Kidney epithelial cell (primary cell): ENCODE measurements at places on chromosomes 6 and 20. TPM values are rescaled to one million over a fixed set of nuclear protein-coding genes. Genes with fewer than 3 reads are reported as not detected.

GRCh38 chr20:40949346-40949745, 79.3 kb upstream of the TOP1 start:
- no peak for DNase-seq

DNA sequence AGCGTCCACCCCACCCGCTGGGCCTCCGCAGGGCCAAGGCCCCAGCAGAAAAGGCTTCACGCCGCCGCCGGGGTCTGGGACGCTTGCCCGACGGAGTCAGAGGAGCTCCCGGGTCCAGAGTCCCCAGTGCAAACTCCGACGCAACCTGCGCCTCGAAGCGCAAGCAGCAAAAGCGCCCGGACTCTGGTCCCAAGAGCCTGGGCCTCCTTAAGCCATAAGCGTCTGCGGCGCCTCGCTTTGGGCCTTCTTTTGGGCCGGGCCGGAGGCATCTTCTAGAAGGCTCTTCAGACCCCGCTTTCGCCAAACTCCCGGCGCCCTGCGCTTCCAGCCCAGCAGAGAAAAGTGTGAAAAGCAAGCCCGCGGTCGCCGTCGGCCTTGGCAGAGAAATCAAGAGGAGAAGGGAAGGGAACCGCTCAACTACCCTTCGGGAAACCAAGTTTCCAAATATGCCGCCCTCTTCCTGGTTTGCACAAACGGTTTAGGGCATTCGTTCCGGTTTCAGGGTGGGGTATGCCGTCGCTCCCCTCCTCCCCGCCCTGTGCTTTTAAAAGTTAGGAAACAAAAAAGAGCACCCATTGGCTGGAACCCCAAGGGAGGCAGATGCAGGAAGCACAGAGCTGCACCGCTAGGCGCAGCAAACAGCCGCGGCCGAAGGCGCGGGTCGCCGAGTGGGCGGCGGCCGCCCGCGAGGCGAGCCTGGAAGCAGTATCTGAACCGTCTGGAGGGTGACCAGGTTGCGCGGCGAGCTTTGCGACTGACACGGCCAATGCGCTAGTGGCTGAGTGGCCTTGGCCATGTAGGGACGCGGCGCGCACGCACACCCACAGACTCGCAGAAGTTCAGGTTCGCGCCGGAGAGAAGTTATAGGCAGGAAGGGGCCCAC, 1.2 kb downstream of the TBX18 start:
- no peak for DNase-seq

- DNase-seq = no peak
Observed at GRCh38 chr6:70954750-70955149, 2.1 kb downstream of the B3GAT2 start.

GRCh38 chr6:40164345-40164755, 230.1 kb upstream of the MOCS1 start:
- no peak for DNase-seq

DNA sequence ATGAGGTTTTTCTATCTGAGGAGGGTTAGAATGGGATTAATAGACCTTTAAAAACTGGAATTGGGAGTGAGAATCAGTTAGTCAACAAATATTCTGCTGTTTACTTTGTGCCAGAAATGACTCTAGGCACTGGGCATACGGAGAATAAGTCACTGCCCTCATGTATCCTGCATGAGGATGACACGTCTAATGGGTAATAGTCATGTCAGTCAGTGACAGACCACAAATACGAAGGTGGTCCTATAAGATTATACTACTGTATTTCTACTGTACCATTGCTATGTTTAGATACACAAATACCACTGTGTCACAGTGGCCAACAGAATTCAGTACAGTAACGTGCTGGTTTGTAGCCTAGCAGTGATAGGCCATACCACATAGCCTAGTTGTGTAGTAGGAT, 30.7 kb downstream of the ZFAND3 start:
- no peak for DNase-seq

GRCh38 chr20:18481596-18481995, 14.4 kb downstream of the POLR3F start:
- DNase-seq = no peak

DNA sequence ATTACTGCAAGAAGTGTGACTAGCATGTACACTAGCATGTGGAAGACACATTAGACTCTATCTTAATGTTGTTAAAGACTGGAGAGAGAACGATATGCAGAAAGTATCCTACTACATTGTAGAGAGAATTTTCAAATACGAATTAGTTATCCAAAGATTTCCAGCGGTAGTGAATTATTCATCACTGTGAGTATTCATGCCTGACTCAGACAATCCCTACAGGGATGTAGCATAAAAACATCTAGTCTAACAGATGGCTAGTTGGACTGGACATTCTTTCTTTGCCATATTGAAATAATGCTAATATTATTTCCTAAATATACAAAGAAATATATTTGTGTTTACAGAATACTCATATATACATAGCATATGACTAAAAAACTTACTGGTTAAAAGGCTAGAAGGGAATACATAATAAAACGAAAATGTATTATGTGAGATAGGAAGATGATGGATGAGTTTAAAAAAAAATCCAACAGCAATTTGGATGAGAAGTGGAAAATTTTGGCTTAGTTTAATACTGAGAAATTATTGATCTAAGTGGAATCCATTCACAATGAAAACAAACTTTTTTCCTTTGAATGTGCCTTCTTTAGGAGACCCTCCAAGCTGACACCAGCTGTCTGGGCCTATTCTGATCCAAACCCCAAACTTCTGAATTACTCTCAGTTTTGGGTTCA, 580.7 kb downstream of the RFPL4B start:
- DNase-seq = no peak

- DNase-seq = no peak
Observed at GRCh38 chr6:33698494-33698893, 13.0 kb downstream of the UQCC2 start.

DNA sequence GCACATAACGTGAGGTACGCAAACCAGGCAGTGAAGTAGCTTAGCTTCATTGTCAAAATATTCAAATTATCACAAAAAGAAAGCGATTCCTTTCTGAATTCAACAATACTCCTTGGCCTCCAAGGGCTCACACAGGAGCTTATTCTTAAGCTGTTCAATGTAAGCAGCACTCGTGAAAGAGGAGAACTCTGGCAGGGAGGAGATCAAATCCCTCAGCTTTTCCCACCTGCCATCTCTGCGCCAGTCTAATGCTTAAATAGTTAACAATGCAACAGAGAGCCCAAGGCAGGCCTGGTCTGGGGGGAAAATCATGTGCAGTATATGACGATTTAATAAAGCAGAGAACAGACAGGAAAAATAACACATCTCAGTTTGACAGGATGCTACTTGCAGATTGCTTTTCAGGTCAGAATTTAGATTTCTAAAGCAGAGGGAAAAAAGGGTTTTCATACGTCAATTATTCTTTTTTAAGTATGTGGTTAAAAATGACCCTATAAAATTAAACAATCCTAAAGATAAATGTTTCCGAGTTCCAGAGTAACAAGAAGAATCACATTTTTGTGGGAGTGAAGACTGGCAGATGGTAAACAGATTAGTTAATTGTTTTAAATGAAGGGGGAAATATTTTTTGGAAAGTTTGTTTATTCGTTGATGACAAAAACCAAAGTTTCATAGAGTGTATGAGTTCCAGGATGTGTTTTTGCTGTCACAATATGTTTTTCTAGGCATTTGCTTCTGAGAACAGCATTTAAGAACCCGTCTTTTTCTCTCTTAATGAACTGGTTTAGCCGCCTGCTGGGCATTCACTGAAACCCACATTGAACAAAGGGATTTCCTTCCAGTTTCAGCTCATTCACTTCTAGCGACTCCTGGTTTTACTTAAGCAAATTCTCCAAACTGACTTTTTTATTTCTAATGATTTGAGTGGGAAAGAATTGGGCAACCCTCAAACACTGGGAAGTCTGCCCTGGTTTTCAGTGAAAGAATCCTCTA, 45.9 kb downstream of the PLAGL1 start:
- no peak for DNase-seq

DNA sequence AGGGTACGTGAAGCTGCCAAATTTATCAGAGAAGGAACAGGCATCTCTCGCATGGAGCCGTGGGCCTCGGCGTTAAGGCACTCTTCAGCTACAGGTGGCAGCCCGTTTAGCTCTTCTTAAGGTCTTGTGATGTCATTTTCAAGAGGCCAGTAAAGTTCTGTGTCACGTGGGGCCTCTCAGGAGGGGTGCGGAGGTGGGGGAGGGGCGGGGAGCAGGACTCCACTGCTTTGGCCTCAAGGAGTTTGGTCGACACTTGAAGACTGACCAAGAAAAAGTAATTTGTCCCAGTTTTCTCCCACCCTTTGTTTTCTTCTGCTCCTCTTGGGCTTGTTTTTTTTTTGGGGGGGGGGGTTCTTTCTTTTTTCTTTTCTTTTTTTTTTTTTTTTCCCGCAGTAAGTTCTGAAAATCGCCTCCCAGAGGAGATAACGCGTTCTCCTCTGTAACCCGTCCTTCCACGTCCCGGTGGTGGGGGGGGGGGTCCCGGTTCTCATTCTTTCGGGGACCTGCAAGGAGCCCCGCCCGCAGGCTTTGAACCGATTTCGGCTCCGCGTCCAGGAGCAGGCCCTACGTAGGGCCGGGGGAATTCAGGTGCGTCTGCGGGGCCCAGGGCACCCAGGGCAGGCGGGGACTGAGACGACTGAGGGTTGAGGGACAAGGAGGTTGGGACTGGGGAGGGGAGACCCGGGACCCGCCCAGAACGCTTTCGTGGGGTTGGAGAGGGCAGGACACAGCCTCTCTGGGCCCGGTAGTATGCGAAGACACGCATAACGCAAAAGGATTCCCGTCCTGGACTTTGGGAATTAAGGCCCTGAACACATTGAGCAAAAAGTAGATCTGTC, 26.0 kb downstream of the GPX6 start:
- peak; percentile 16 for DNase-seq

DNA sequence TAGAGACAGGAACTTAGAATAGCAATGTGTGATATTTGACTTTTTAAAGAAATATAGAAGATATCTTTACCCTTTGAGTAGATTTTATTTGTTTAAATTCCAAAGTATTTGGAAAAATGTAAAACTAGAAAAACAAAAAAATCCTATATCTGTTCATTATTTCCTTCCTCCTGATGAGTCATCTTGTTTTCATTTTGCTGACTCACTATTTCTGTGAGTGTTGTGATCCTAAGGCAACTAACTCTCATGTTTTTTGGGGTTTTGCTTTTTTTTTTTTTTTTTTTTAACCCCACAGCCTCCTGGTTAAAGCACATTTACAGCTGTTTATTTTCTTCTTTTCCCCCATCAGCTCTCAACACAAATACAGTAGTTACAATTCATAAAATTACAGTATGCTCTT, 37.8 kb upstream of the THEMIS start:
- DNase-seq = no peak

DNA sequence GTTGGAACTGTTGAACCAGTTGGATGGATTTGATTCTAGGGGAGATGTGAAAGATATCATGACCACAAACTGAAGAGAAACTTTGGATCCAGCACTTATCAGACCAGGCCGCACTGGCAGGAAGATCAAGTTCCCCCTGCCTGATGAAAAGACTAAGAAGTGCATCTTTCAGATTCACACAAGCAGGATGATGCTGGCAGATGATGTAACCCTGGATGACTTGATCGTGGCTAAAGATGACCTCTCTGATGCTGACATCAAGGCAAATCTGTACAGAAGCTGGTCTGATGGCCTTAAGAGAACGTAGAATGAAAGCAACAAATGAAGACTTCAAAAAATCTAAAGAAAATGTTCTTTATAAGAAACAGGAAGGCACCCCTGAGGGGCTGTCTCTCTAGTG, 72.8 kb upstream of the CDYL start:
- no peak for DNase-seq

- no peak for DNase-seq
Observed at GRCh38 chr6:52133324-52133723, 45.9 kb upstream of the PKHD1 start.

DNA sequence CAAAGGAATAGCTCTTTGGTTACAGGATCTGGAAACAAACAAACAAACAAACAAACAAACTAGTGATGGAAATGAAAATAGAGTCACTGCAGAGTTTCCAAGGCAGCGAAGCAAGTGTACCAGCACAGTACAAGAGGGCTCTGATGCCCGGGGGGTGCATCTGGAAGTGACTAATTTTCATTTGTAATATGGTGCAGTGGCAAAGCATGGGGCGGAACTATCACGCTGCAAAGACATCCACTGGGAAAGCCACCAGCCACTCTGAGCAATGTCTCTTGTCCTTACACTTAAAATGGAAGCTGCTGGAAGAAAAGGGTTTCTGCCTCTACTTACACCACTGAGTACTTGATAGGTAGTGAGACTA, 44.4 kb upstream of the NEDD9 start:
- no peak for DNase-seq

DNA sequence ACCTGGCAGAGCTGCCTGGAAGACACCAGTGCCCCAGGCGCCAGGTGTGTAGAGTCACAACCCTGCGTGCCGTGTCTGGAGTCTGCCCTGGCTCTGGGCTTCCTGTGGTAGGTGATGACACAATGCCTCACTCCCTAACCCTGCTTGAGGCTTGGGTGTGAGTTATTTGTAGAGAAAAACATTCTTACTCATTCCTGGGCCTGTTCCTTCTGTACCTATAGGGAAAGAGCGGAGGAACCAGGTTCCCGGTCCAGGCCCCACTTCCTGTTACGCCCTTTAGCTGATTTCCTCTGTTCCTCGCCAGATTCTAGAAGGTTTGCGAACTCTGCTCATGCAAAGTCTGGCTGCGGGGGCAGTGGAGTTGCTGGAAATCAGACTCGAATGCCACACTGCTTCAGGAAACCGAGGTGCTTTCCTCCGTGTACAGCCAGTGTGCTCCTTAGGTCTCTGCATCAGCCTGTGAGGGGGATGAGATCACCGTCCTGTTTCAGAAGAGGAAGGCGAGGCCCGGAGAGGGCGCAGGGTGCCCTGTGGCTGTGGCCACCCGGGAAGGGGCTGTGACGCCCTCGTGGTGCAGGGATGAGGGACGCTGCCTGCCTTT, 67.1 kb upstream of the DUSP22 start:
- DNase-seq = no peak

- no peak for DNase-seq
Observed at GRCh38 chr6:126195625-126196236, 144.2 kb upstream of the CENPW start.

GRCh38 chr20:62136283-62137091, 6.7 kb downstream of the PSMA7 start:
- DNase-seq = no peak

GRCh38 chr6:116073765-116074440, 13.2 kb upstream of the FRK start:
- DNase-seq = peak; percentile 51

Gene TMEM170B
- total RNA-seq = 2.9 and 3.2 TPM in 2 replicates

Gene FAM209B
- 0.48 TPM in 1 of 2 replicates, not detected in the other for total RNA-seq

Gene MAP1LC3A
- 63.0 and 72.5 TPM in 2 replicates for total RNA-seq

Gene EFCAB8
- not detected in 2 replicates for total RNA-seq

Gene SMLR1
- total RNA-seq = not detected in 2 replicates

Gene DLGAP4
- total RNA-seq = 78.4 and 98.7 TPM in 2 replicates

Gene RGS17
- total RNA-seq = 11.2 and 14.1 TPM in 2 replicates
